ENCODE measurements at places on chromosomes 4 and X.

- DNase-seq, result no peak
Measured at GRCh38 chrX:17012465-17012864, 66.0 kb downstream of the REPS2 start.

DNA sequence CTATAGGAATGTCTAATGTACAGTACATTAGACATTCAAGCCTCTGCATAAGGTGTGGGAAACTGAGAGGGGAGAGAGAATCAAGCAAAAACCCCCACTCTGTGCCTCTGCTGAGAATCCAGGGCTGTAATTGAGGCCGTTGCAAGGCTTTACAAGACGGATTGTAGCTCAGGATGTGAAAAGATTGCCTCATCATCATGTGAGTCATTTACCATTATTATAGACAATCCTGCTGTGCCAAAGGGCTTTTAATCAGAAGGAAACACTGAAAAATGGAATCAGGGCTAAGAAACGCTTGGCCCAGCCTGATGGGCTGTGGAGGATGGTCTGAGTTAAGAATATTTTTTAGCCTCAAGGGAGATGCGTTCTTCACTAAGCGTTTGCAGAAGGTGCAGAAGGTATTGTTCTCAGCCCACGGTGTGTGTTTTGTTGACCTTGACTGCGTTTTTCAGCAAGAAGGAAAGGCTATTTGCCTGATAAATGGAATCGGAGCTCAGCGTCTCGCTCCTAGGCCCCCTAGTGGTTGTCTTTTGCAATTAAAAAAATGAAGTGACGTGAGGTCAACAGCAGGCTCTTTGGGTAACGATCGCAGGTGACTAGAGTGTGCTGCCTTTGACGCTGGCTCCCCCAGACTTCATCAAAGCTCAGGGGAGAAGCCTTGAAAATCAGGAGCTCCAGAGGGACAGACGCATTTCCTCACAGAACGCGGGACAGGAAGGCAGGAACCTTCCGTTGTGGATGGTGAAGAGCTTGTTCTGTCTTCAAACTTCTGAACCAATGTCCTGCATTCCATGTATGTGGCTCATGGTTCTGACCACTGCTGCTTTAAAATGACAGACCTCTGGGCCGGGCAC is 18.1 kb upstream of the CHRNA9 start:
- DNase-seq, result peak; percentile 37

DNA sequence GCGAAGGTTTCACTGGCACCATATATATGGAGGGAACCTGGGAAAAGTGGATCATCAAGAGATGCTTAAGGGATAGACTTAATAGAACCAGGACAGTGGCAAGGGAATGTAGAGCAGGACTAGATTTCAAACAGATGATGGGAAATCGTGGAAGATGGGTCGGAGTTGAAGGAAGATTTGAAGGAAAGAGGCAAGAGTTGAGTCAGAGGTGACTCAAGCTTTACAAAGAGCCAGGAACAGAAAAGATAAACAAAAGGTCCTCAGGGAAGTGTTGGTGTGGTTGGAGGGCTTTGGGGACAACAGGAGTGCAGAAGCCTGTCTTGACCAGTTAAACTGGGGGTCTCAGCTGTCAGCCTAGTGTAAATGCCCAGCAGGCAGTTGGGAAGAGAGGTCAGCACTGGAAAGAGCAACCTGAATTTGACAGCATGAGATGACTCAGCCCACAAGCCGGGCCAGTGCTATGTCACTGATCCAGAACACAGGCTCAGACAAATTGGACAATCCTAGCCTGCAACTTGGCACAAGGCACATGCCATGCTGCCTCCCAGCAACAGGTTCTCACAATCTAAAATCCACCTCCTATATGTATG is 230.5 kb downstream of the IDS start:
- DNase-seq, result no peak

GRCh38 chr4:19925516-19925915 is 326.2 kb upstream of the SLIT2 start:
- DNase-seq, result no peak

DNA sequence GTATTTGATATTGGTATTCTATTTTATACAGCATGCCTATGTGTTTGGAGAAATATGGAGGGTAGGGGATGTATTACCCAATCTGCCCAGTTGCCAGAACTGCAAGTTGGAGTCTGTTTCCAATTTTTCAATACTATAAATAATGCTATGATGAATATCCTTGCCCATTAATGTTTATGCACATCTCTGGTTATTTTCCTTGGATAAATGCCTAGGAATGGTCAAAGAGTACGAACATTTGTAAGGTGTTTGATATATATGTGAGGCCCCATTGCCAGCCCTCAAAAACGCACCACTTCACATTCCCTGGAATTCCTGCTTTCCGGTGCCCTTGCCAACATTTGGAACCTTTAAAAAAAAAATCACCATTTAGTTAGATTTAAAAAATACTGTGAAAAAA is 34.3 kb downstream of the CLDN34 start:
- no peak for DNase-seq

- DNase-seq, result no peak
Measured at GRCh38 chr4:145130788-145131399, 32.8 kb downstream of the ABCE1 start.

DNA sequence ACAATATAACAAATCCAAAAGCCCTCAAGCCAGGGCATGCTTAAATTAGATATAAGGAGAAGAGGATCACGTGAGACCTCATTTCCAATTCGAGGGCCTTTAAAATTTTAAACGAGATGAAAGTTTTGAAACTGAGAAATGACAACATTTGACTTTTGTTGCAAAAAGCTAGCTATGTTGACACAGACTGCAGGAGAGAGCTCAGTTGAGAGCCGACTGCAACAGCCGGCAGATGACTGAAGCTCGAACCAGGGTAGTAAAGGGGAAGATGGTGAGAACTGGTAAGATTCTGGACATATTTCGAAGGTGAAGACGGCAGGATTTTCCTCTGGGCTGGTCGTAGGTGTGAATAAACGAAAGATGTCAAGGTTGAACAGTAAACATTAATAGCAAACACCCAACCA is 773 bp downstream of the PRMT9 start:
- DNase-seq, result no peak

DNA sequence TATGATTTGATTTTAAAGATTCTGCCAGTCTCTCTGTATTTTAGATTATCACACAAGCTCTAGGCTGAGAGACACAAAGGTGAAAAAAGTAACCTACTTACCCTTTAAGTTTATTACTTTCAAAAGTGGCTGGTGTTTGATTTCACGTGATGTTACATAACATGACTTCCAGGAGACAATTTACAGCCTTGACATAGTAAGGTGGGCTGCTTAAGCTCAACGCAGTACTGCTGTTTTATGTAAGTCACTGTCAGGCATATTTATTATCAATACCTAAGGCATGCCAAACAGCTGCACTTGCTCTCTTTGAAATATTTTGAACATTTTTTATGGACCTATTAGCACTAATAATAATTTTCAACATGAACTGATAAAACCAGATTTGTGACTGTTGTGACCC is 451.5 kb upstream of the FAM241A start:
- DNase-seq, result no peak

- no peak for DNase-seq
Measured at GRCh38 chr4:13528821-13529127, 15.5 kb downstream of the NKX3-2 start.

GRCh38 chr4:6112606-6113290 is 87.6 kb downstream of the JAKMIP1 start:
- no peak for DNase-seq

GRCh38 chr4:165945991-165946390 is 73.0 kb downstream of the TLL1 start:
- no peak for DNase-seq
